ENCODE measurements at places on chromosomes 7 and 10.

- no peak for DNase-seq
These were observed 106.4 kb upstream of the TCF7L2 start for GRCh38 chr10:112843623-112844022.

- DNase-seq, result no peak
These were observed 55.7 kb downstream of the ADK start for GRCh38 chr10:74206746-74207145.

GRCh38 chr7:104089612-104090011 is 100.2 kb upstream of the RELN start:
- DNase-seq, result no peak

- DNase-seq, result no peak
These were observed 70.5 kb downstream of the SDK1 start for GRCh38 chr7:3371601-3372000.

DNA sequence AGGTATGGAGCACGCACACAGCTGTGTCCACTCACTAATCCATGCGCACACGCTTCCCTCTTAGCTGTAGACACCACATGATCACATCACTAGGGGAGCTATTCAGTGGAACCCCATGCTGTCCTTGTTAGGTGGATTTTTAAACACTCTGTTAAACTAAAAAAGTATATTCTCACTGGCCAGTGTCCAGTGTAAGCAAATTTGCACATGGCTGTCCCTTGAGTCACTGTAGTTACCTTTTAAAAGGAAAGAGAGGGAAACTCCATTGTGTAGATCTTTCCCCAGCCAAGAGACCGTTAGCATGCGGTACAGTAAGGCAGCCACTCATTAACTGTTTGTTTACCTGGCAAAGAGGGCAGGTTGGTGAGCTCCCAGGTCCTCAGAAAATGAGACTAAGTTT is 81.6 kb upstream of the INSYN2A start:
- DNase-seq, result no peak

DNA sequence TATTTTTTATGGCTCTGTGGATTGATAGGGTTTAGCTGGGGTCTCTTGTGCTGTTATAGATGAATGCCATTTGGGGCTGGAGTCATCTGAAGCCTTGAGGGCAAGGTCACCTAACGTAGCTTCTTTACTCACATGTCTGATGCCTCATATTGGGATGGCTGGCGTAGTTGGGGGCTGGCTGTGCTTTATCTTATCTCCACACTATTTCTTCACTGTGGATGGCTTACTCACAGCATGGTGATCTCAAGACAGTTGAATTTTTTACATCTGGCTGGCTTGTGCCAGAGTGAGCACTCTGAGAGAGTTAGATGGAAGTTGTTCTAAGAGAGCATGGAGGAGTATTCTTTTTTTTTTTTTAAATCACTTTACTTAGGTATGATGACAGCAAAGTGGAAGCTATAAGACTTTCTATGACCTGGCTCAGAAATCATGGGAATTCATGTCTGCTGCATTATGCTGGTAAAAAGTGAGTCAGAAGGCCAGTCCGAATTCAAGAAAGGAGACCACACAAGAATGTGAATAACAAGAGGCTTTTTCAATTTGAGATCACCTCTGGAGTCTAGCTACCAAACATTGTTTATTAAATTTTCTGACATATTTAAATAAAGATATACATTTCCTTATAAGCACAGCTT is 252.4 kb upstream of the TPK1 start:
- DNase-seq, result no peak

DNA sequence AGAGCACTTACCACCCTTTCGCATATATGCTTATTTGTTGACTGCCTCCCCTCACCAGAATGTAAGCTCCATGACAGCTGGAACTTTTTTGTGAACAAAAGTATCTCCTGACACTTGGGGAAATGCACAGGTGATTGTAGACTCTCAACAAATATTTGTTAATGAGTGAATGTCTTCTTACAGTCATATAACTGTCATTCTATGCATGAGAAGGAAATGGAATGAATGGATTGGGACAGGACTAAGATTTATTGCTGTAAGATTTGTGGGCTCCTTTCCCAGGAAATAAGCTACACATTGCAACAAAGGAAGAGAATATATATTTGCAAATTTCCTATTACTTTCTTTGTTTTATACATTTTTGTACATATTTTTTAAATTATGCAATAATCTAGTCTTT is 48.5 kb downstream of the FEZF1 start:
- no peak for DNase-seq

DNA sequence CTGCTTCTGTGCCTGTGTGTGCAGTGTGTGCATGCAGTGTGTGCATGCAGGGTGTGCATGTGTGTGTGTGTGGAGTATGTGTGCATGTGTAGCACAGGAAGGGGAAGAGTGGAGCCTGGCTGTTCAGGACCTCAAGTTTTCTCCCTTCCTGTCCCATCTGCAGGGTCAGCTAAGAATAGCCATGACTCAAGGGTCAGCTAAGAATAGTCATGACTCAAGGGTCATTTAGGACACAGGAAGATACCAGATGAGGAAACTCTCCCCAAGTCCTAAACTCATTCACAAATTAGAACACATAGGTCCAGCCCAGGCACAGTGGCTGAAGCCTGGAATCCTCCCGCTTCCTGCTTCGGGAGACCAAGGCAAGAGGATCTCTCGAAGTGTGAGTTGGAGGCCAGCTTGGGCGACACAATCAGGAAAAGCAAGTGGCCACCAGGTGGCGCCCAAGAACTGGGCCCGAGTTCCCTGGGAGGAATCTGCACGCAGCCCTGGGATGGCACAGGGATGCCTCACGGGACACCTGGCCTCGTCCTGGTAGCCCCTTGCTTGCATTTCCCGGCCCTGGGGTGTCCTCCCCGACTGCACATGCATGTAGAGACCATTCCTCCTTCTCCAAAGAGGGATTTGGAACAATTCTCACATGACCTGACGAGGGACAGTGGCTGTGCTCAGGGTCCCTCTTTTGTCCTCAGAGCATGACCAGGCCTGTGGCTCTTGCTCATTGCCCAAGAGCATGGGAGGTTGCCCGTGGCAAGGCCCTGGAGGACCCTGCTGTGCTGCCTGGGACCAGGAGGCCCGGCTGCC is 21.4 kb upstream of the VOPP1 start:
- DNase-seq, result peak; percentile 49

DNA sequence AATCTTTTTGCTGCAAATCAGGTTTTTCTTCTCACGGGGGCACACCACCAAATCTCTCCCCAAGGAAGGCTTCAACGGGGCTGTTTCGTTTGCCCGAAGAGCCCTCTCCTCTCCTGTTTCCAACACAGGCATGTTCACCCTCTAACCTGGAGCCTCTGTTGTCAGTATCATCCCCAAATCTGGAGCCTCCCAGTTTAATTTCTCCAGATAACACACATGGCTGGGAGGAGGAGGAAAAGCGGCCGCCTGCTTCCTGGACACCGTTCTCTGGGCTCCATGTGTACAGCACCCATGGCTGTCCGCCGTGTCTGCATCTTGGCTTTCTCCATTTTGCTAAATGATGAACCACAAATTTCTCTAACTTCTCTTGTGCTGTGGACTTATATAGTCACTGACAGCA is 214.5 kb downstream of the DIP2C start:
- no peak for DNase-seq

- DNase-seq, result no peak
These were observed 5.0 kb upstream of the CDH23 start for GRCh38 chr10:71391701-71392100.

- DNase-seq, result no peak
These were observed 283.5 kb downstream of the ARHGAP12 start for GRCh38 chr10:31644931-31645633.

GRCh38 chr7:141161550-141162535 is 88.0 kb downstream of the TMEM178B start:
- no peak for DNase-seq

DNA sequence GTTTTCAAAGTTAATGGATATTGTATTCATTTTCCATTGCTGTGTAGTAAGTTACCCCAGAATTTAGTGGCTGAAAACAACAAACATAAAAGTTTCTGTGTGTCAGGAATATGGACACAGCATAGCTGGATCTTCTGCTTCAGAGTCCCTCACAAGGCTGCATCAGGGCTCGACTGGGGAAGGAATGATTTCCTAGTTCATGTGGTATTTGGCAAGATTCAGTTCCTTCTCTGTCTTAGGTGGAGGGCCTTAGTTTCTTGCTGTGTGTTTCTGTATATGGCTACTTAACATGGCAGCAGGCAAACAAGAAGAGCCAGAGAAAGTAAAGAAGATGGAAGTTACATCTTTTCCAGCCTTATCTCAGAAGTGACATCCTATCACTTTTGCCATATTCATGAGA is 51.1 kb downstream of the TPST1 start:
- no peak for DNase-seq

- no peak for DNase-seq
These were observed 63.5 kb downstream of the UBE2H start for GRCh38 chr7:129889133-129889844.

DNA sequence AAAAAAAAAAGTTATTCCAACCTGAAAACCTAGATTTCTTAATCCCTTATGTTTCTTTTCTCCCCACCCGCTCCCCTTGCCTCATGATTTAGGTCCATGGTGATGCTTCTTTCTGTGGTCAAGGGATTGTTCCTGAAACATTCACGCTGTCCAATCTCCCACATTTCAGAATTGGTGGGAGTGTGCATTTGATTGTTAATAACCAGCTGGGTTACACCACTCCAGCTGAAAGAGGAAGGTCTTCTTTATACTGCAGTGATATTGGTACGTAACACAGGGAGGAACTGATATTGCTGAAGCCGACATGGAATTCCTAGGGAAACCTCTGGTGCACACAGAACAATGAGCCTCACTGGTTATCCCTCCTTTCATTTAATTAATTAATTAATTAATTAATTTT is 22.7 kb downstream of the DHTKD1 start:
- no peak for DNase-seq

- no peak for DNase-seq
These were observed 553 bp downstream of the VDAC2 start for GRCh38 chr10:75211007-75211691.

GRCh38 chr10:5817322-5818047 is 4.3 kb upstream of the GDI2 start:
- DNase-seq, result no peak

GRCh38 chr10:98577168-98577567 is 130.4 kb upstream of the HPS1 start:
- DNase-seq, result no peak

DNA sequence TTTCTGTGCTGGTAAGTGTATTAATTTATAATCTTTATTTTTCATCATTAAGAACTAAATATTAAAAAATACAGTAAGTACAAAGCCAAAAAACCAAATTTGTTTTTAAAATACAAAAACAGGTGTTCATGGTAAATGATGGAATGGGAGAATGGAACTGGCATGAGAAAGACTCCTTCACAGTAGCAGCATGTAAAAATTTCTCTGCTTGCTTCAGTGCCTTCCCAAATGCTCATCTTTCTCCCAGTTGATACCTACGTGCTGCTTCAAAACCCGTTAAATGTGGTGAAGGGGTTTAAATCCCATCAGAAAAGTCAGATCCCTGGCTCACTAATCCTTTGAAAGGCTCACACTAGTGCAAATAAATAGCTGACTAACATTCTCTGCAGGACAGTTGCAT is 4.2 kb downstream of the RNF133 start:
- no peak for DNase-seq

GRCh38 chr10:73589563-73590126 is 1.5 kb downstream of the USP54 start:
- no peak for DNase-seq

- DNase-seq, result no peak
These were observed 317.9 kb upstream of the ZNF32 start for GRCh38 chr10:43966571-43966965.

- DNase-seq, result no peak
These were observed 9.1 kb upstream of the PRKRIP1 start for GRCh38 chr7:102387064-102387463.

DNA sequence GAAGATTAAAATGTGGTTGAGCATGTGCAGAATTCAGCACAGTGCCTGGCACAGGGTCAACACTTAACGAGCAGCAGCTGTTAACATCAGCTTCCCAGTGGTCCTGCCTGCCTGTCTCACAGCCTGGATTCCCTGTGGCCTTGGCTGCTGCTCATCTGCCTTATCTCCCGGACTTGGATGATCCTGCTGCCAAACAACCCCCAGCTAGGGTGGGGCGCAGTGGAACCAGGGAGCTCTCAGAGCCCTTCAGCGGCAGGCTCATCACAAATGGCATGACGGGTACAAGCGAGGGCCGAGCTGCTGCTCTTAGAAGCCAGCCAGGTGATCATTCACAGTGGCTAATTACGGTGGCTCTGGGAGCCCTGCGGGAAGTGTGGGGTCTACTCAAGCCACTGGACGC is 13.0 kb upstream of the SMARCD3 start:
- no peak for DNase-seq

- DNase-seq, result no peak
These were observed 151.8 kb downstream of the CHN2 start for GRCh38 chr7:29346231-29346978.

DNA sequence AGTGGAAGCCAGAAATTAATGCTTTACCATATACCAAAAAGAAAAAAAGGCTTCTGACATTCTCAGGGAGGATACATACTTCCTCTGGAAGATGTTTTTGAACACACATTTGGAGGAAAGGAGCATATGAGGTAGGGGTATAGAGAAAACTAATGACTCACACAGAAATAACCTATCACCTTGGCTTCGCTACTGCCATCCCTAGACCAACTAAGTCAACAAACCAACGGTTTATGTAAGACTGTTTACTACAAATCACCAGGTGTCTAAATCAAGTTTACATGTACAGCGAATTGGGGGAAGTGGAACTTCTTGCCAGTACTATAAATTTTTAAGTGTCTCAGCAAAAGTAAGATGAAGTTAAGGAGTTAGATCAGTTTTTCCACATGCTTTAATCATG is 96.9 kb downstream of the NT5C2 start:
- DNase-seq, result no peak

Measured in stimulated activated CD8-positive, alpha-beta memory T cell treated with anti-CD3 and anti-CD28 coated beads, Interleukin-4, amount 100 ng/mL, for 1 hour (primary cell).